Panc1 (cell line): ENCODE measurements at places on chromosomes 1 and 21. TPM values are rescaled to one million over a fixed set of nuclear protein-coding genes. Genes with fewer than 3 reads are reported as not detected.

Gene SLFNL1
- 0.10 TPM for total RNA-seq

Gene RGS18
- not detected for total RNA-seq

Gene AJAP1
- not detected for total RNA-seq

Gene MOV10
- total RNA-seq = 106 TPM

Gene PRAMEF10
- not detected for total RNA-seq

Gene RIMKLA
- total RNA-seq = 13.6 TPM

Gene TLCD4
- 2.9 TPM for total RNA-seq

Gene MGST3
- total RNA-seq = 103 TPM

Gene GRIK3
- not detected for total RNA-seq

Gene NEGR1
- total RNA-seq = 2.7 TPM

Gene LAPTM5
- total RNA-seq = 1.9 TPM

Gene LRRN2
- total RNA-seq = 2.0 TPM

DNA sequence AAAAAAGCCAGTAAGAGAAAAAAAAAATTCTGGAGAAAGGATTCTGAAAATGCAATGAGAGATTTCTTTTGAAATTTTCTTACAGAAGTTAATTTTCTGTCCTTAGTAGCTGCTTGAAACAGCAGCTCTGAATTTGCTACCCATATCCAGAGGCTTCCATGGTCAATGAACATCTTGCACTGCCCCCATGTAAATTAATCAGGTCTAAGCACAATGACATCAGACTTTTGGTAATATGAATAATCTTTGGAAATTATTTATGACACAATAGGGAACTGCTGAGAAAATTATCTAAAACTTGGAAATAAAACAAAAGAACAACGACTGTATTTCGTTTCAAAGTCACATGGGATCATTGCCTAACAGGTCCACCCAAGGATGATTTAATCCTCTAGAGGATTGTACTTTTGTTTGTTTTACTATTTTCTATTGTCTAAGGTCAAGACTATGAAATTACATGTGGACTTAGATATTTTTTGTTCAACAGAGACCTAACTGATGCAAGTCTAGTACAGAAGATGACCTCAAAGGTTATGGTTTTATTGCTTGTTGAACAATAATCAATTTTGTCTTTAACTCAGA, 312.1 kb downstream of the BACH1 start:
- no peak for DNase-seq
- no peaks in the 10 kb centered on the region for H3K36me3 ChIP-seq
- H3K27ac ChIP-seq = no peak overlapping the region
- H3K4me1 ChIP-seq = no peaks in the 10 kb centered on the region
- no peak overlapping the region for H3K4me3 ChIP-seq

DNA sequence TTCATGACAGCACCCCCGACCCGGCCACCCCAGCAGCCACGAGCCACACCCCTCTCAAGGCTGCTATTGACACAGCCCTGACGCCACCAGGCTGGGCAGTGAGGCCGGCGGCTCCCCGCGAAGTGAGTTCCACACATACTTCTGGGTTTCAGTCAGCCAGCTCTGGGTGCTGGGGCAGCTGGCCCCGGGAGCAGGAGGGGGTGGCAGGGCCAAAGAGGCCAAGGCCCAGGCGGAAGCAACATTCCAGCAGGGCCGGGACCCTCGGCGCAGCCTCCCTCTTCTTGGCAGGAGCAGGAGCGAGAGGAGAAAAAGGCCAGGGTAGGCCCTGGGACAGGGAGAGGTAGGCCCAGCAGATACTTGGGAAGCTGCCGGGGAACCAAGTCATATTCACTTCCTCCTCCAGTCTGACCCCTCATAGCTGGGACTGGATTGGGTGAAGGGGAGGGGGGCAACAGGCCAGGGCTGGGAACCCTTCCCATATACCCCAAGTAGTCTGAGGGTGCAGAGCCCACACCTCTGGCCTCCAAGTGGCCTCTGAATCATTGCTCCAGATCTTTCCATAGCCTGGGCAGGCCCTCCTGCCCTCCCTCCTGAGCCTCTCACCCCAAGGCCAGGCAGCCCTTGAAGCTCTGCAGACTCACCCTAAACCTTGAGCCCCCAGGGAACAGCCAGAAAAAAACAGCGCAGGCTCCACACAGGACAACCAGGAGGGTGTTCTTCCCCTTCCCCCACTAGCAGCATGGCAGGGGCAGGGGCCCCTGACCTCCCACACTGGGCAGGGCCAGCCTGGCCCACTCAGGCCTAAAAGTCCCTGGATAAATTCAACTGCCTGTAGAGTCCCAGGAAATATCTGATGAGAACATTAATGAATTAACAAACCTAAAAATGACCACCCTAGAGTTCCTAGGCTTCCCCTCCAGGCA, 5.7 kb downstream of the HSPG2 start:
- no peak overlapping the region for H3K4me3 ChIP-seq
- peaks cover 64% of the 10 kb centered on the region for H3K4me1 ChIP-seq
- H3K27me3 ChIP-seq = no peaks in the 10 kb centered on the region

GRCh38 chr1:160811147-160811546, 15.2 kb downstream of the LY9 start:
- H3K27ac ChIP-seq = no peak overlapping the region
- H3K4me1 ChIP-seq = no peaks in the 10 kb centered on the region
- H3K36me3 ChIP-seq = no peaks in the 10 kb centered on the region
- DNase-seq = no peak

GRCh38 chr1:148373192-148373925, 109.7 kb downstream of the PPIAL4G start:
- no peak overlapping the region for H3K4me3 ChIP-seq
- no peak overlapping the region for H3K27ac ChIP-seq
- H3K27me3 ChIP-seq = no peaks in the 10 kb centered on the region

DNA sequence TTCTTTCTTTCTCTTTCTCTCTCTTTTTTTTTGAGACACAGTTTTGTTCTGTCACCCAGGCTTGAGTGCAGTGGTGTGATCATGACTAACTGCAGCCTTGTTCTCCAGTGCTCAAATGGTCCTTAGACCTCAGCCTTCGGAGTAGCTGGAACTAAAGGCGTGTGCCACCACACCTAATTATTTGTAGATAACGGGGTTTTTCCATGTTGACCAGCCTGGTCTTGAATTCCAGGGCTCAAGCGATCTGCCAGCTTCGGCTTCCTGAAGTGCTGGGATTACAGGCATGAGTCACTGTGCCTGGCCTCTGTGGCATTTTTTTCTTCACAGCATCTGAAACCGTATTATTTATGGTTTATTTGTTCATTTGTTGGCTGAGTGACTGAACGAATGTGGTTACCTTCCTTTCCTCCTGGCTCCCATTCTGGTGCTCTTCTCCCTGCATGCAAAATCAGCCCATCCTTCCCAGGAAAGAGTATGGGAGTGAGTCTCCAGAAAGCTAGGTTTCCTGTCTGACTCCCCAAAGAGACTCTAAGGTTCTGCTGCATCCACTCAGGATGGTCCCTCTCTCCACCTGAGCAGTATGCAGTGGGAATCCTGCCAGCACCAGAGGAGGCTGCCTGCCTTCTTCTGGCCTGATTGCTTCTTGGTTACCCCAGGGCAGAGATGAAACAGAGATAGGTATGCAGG, 155.0 kb upstream of the BEND5 start:
- DNase-seq = no peak
- H3K27me3 ChIP-seq = no peaks in the 10 kb centered on the region
- no peaks in the 10 kb centered on the region for H3K36me3 ChIP-seq

DNA sequence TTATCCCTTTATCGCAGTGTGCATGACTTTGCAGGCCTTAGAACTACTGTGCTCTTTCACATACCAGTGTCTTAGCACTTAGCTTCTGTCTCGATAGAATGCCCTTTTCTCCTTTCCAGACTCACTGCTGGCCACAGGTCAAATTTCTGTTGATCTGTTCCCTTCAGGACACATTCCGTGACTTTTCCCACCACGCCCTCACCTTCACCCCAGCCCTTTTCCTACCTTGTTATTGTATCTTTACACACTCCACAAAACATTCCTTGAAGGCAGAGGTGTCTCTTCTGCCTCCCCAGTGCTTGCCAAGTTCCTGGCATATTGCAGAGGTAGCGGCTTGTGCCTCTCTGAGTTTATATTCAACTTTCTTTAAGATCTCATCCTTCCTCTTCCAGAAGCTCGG, 3.7 kb upstream of the IGSF9 start:
- H3K4me1 ChIP-seq = peaks cover 3% of the 10 kb centered on the region
- peaks cover 2% of the 10 kb centered on the region; the same call in 1 of the 2 replicates for H3K36me3 ChIP-seq
- DNase-seq = no peak

DNA sequence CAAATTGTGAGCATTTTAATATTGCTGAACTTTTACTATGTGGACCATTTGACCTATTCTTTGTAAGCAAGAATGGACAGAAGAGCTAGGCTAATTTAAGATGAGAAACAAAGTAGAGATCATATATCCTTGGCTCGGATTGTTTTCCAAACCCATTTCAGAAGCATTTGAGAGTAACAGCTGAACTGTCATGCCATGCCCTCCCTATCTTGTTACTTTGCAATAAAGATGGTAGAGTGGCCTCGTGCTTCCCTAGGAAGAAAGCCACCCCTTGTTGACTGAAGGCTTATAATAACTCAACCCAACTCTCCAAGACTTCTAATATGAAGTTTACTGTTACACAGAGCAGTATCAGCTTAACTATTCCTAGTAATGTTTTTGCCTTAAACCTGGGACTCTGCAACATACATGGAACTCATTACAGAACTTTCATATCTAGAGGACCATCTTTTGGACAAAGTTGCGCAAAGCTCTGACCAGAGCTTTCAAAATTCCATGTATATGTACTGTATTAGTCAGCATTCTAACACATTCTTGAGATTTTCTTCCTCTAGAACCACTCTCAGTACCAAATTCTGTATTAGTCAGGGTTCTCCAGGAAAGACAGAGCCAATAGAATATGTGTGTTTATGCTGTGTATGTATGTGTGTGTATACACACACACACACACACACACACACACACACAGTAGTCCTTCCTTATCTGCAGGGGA, 68.7 kb downstream of the ADAMTS1 start:
- no peak overlapping the region for H3K27ac ChIP-seq
- H3K4me3 ChIP-seq = no peak overlapping the region
- no peaks in the 10 kb centered on the region for H3K4me1 ChIP-seq
- no peaks in the 10 kb centered on the region for H3K36me3 ChIP-seq

GRCh38 chr1:117017062-117017461, 15.5 kb downstream of the CD101 start:
- H3K36me3 ChIP-seq = no peaks in the 10 kb centered on the region
- DNase-seq = no peak
- H3K27me3 ChIP-seq = peaks cover 2% of the 10 kb centered on the region
- no peaks in the 10 kb centered on the region for H3K4me1 ChIP-seq
- H3K27ac ChIP-seq = no peak overlapping the region

- peaks cover 38% of the 10 kb centered on the region for H3K4me1 ChIP-seq
- peak overlapping the region; percentile 96 for H3K27ac ChIP-seq
- peaks cover 2% of the 10 kb centered on the region for H3K36me3 ChIP-seq
- H3K27me3 ChIP-seq = no peaks in the 10 kb centered on the region
- H3K4me3 ChIP-seq = peak overlapping the region; percentile 98
- no peak for DNase-seq
Observed at GRCh38 chr1:161200992-161201835, 953 bp upstream of the NDUFS2 start.

DNA sequence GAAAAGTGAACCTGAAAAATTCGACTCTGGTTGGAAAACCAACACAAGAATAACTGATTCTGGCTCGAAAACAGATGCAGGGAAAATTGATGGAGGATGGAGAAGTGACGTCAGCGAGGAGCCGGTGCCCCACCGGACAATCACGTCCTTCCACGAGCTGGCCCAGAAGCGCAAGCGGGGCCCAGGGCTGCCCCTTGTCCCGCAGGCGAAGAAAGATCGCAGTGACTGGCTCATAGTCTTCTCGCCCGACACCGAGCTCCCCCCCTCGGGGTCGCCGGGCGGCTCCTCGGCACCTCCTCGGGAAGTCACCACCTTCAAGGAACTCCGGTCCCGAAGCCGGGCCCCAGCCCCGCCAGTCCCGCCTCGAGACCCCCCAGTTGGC, 1.9 kb downstream of the RUSC1 start:
- no peaks in the 10 kb centered on the region for H3K27me3 ChIP-seq
- H3K27ac ChIP-seq = peak overlapping the region; percentile 87
- no peak for DNase-seq
- peaks cover 43% of the 10 kb centered on the region for H3K4me1 ChIP-seq
- H3K4me3 ChIP-seq = peak overlapping the region; percentile 92
- no peaks in the 10 kb centered on the region; the same call in none of the 2 replicates for H3K36me3 ChIP-seq

DNA sequence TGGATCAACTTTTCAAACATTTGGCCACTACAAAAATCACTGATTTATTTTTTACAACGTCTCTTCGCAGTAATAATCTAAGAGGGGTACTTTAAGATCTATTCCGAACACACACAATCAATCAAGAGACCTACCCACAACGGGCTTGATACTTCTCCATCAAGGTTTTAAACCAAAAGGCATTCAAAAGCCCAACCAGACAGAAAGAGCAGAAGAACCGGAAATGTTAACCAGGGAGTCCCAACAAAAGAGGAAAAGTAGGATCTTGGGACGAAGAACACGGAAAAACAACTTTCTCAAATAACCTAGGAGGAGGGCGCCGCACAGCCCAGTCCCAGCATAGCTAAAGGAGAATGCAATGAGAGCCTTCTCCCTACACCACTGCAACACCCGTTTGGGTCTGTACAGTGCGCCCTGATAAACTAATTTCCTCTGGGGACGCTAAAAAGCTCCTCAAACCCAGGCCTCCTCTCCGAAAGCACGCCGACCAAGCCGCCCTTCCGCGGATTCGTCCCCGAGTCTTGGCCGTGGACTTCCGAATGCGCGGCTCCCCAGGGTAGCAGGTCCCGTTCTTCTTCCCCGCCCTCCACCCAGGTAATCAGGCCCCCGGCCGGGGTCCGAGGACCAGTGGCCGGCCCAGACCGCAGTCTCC, 623 bp downstream of the RPL22 start:
- no peaks in the 10 kb centered on the region for H3K27me3 ChIP-seq
- no peak for DNase-seq
- peak overlapping the region; percentile 86 for H3K4me3 ChIP-seq
